ENCODE measurements at places on chromosomes 7 and 10.

GRCh38 chr7:134453518-134453917, 5.4 kb downstream of the AKR1B1 start:
- DNase-seq, result no peak

DNA sequence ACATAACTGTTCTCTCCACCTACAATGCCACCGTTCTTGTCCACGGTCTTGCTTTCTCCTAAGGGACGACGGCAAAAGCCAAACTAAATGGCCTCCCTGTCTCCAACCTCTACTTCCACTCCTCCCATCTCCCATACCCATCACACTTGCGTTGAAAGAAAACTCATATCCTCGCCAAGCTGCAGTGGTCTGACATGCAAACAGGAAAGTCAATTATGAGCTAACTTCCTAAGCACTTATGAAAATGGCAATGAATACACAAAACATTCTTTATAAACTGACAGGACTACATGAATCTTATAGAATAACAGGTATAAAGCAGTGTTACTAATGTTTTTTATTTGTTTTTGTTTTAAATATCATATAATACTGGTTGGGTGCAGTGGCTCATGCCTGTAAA, 46.4 kb downstream of the TYW1B start:
- no peak for DNase-seq

DNA sequence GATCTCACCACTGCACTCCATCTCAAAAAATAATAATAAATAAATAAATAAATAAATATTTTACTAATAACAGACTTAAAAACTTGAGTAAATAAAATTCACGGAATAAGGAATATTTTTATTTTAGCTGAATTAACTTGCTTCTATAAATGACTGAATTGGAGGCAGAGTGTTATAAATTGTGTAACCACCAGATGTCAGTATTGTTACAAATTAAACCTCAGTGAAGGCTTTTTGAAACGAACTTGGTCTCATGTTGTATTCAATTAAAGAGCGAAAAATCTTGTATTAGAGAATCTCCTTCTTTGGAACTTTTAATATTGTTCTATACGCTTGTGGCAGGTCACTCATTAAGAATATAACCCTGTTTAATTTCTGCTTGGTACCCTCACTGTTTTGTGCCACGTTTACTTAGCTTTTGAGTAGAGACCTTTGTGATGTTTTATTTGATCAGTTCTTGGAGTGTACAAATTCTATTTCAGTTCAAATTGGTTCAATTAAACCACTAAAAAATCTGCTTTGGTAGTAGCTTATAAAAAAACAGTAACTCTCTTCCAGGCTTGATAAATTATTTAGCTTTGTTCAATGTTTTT, 45.6 kb upstream of the SCIN start:
- peak; percentile 48 for DNase-seq

- DNase-seq, result no peak
These were observed 27.8 kb downstream of the GSDME start for GRCh38 chr7:24729365-24730017.

DNA sequence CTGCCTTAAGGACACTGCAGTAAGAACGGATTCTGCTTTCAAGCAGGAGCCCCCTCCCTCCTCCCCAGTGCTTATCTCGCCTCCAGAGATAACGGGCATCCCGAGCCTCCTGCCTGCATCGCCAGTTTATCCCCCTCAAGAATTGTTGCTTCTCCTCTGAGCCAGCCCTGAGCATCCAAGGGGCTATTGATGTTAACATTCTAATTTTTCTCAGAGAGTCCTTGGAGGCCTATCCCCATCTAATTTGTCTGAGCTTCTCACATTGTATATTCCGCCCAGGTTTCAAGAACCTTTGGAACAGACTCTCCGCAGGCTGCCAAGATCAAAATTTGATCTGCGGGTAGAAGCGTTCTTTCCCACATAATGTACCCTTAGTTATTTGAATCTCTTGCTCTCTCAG, 180.0 kb downstream of the GFRA1 start:
- no peak for DNase-seq

GRCh38 chr10:62323751-62324150, 50.4 kb upstream of the ZNF365 start:
- DNase-seq, result no peak

DNA sequence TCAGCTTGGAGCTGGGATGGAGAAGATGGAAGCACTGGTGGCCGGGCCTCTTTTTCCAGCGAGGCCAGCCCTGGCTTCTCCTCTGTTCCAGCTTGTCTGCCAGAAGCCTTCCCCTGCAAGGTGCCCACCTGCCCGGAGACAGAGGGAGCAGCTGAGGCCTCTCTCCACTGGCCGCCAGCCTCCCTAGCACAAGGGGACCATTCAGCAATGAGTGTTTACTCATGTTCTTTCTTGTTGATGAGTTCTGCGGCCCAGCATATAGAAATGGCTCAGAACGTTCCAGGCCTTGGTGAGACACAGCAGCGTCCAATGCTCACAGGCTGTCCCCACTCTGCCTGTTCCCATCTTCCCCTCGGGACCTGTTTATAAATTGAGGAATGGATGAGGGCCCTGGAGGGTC, 47.3 kb downstream of the CHST3 start:
- DNase-seq, result no peak

GRCh38 chr10:80501381-80501912, 36.3 kb upstream of the SH2D4B start:
- no peak for DNase-seq

DNA sequence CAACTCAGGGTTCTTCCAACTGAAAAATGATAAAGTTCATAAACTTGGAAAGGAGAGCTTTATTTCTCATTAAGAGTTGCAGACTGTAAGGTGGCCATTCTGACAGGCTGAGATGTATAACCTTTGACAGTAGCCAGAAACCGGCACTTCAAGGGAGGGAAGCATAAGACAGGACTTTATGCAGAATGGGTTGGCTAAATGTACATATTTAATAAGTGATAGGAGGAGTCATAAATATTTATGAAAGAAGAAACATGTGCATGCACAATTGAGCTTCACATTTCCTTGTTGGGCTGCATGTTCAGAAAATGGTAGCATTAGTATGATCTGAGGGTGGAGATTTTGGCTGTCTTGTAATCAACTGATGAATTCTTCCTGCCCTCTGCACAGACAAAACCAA, 57.1 kb upstream of the ICA1 start:
- no peak for DNase-seq

DNA sequence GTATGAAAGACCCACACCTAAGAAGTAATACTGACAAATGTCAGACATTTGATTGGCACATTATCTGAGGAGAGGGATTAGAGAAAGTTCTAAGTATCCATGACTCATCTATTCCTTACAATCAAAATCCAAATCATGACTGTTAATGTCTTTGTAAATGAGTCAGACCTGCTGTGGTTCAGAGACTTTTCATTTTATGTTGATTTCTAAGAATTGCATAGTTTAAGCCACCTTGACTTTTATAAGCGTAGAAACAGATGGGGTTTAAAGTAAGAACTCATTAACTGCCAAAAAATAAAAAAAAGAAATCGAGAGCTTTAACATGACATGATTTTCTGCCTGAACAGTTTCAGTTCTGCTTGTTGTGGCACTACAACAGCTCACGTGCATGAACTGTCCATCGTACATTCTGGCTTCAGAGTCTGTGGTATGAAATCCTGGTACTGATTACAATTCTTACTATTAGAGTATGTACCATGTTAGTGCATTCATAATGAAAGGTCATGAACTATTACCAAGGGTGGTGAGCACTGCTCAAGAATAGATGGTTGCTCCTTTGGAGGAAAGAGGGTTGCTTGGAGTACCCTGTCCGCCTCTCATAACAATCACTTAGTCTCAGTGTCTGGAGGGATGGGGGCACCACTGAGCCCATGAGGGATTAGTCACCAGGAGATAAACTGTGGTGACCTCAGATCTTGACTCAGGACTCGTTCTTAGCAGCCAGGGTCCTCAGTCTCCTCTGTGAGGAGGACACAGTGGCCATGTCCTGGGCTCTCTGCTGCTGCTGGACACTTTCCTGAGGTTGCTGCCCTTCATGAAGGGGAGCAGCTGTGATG, 42.2 kb downstream of the ACSM6 start:
- DNase-seq, result no peak

- peak; percentile 35 for DNase-seq
These were observed 28.2 kb upstream of the ADCYAP1R1 start for GRCh38 chr7:31023877-31024276.

GRCh38 chr7:94295850-94296249, 98.8 kb upstream of the COL1A2 start:
- DNase-seq, result no peak

- no peak for DNase-seq
These were observed 126.8 kb upstream of the FAM20C start for GRCh38 chr7:65554-65953.

DNA sequence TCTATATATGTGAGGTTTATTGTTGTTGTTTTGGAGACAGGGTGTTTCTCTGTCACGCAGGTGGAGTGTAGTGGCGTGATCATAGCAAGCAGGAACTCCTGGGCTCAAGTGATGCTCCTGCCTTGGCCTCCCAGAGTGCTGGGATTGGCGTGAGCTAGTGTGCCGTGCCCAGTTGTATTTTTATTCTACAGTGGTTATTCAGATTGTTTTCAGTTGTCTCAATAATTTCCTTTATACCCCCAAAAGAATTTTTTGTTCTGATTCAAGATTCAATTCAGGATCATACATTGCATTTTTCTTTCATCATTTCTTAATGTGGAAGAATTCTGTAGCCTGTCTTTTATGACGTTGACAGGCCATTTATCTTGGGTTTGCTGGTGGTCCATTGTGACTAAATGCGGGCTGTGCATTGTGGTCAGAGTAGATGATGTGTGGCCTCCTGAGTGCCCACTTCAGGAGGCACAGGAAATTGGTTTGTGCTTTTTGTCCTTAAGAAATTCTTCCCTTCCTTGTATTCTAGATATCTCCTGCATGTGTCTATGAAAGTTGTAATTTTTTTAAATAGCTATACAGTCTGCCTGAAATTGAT, 22.9 kb downstream of the RBM33 start:
- DNase-seq, result no peak

DNA sequence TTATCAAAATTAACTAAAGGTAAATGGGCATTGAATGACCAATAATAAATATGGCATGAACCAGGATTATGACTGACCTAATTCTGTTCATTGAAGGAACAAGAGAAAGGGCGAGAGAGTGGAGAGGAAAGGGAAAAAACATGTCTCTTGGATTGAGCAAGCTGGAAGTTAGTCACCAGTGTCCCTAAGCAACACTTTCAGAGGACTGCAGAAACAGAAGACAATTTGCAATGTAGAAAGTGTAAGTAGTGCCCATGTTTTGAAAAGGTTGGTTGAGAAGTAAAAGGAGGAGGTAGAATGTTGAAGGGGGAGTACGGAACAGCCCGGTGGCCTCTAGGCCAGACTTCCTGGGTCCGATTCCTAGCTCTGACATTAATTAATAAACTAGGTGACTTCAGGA, 94.6 kb downstream of the FAS start:
- no peak for DNase-seq

GRCh38 chr10:75110006-75110632, 1.3 kb upstream of the SAMD8 start:
- DNase-seq, result no peak

DNA sequence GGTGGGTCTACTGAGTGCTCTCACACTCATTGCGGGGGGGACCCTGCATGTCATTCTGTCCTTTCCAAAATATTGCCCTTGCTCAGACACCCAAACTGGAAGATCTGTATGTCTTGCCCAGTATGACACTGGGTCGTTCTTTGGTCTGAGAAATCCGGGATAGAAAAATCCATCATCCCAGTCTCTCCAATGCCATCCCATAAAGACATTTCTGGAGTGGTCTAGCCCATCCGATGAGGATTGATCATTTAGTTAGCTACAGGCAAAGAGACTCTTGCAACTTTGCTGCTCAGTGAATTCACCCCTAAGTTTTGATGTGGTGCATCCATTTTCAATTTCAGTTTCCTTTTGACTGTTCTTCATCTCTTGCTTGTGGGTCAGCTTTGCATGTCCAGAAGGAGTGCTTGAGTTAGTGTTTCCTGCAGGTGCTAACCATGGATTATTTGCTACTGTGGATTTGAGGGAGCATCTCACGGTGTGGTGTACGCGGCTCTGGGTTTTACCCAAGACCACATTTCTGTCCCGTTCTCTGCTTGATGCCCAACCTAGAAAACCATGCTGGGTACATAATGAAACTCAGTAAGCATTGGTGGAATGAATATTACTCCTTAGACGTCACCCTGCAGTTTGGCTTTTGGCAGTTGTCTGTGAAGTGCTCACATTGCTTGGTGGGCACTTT, 247.0 kb upstream of the MKI67 start:
- DNase-seq, result no peak

DNA sequence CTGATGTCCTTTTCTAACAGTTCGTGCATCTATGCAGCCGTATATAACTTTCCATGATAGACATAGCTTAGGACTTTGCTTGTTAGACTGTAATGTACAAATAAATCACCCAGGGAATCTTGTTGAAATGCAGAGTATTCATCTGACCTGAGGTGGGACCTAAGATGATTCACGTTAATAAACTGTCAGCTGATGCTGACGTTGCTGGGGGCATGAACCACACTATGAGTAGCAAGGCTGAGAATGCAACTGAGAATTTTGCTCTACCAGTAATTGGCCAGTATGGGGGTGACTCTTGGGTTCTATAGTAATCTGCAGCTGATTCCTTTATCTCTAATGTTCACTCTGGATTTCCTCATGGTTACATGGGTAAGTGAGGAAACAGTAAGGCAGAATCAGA, 130.1 kb upstream of the MALRD1 start:
- no peak for DNase-seq

GRCh38 chr10:132021504-132022143, 39.9 kb upstream of the BNIP3 start:
- DNase-seq, result no peak

DNA sequence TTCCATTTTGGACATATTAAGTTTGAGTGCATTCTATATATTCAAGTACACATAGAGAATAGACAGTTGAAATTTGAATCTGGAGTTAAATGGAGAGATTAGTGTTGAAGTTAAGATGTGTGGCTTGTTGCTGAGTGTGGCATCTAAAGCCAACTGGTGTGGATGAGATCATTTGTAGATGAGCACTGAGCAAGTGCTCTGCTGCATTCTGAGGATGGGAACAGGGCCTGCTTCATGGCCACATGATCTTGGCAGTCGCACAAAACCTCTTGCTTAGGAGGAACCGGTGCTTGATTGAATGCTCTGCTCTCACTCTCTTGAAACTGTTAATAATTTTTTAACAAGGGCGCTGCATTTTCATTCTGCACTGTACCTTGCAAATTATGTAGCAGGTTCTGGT, 62.0 kb downstream of the EPDR1 start:
- DNase-seq, result no peak
